ENCODE measurements at places on chromosomes 7 and 10.

- no peak for DNase-seq
Observed at GRCh38 chr7:158406801-158407200, 180.8 kb downstream of the PTPRN2 start.

DNA sequence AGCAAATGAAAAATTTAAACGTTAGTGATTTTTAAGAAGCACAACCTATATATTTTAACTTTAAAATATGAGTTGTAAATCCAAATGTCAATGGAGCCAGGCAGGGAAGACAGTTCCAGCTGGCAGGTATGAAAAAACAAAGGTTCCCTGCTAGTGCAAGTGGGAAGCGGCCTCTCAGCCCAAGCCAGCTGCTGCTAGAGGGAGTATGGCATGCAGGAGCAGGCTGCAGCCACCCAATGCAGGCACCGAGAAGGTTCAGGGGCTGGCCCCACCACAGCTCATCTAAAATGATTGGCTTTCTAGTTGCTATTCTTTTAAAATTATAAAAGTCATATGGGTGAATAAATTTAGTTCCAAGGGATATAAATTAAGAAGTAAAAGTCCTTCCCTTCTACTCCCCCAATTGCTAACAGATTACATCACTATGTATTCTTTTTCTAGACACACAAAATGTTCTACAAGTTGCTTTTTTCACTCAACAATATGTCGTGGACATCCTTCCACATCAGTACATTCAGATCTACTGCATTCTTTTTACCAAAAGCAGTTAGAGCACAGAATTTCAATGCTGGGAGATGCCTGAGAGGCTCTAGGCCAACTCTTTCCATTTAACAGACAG lies 69.3 kb downstream of the SGMS1 start:
- no peak for DNase-seq

- peak; percentile 80 for DNase-seq
Observed at GRCh38 chr7:87152112-87152896, at the start of gene DMTF1. DMTF1 (plus strand) TSS chr7:87152453; CDS start chr7:87164942, 12,489 bp downstream.

DNA sequence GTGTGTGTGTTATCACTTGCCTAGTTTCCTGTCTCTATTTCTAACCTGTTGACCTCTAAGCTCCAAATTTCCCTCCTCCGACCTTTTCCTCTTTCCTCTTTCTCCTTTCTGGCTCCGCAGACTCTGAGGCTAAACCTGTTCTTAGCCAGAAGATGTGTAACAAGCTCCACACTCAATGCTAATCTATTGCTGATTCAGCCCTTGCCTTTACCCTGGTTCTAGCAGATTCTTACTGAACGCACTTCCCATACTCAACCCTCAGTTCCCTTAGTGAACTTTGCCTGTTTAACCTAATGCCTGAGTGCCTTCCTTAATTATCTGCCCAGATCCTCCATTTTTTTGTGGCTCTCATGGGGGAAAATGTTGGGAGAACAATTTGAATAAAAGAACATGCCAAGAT lies 30.0 kb upstream of the SGMS1 start:
- DNase-seq: no peak

DNA sequence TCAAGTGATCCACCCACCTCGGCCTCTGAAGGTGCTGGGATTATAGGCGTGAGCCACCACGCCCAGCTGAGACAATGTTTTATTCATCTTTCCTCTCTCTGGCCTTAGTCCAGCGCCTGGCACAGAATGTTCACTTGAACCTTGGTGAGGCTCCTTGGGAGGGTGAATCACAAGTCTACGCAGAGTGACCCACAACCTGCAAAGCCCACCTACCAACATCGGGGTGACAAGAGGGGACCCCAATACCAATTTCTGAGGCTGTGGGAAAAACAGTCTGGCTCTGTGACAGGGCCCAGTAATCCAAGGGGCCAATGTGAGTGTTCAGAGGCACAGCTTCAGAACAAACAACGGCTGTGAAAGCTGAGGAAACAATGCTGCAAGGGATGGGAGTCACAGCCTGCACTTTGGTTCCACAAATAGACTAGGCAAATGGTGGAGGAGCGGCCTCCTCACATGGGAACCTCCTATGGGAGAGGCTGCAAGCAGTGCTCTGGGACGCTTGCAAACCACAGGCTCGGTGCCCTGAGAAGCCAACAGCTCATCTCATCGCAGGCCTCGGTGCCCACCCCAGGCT lies 5.6 kb upstream of the MALSU1 start:
- no peak for DNase-seq

DNA sequence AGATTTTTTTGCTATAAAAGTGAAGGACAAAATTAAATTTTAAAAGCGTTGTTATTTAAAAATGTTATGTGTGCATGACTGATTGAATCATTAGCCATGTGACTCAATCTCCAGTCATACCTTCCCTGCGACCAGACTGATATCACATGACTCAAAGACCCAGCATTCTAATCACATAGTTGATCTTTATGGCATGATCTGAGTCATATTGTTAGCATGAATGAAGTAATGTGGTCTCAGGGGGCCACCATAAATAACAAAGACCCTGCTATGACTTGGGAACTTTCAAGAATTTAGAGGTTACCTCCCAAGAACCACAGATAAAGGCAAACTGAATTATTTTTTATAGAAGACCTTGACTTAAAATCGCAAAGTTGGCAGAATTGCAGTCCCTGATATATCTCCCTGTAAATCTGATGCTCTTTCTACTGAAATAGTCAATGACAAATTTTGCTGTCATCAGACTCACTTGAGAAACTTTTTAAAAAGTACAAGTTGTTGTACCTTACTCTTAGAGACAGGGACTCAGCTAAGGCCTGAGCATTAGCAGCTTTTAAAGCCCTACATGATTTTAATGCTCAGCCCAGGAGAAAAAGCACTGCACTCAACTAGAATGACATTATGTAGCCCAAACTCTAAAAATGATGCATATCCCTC lies 717.3 kb downstream of the XPNPEP1 start:
- DNase-seq: no peak

DNA sequence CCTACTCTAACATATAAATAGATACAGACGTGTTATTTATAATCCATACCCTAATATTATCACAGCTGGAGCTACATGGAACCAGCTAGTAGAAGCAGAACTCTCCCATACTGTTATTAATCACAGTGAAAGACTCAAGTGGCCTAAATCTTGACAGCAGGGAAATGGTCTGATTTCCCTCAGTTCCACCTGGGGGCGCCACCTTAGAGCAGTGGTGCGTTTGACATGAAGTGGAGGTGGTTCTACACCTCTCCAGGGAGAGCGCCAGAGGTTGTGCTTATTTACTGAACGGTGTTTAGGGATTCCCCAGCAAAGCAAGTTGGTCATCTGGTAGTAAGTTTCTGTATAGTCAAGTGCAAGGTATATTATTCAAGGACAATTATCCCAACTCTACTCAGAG lies 17.6 kb downstream of the DNTT start:
- DNase-seq: no peak

DNA sequence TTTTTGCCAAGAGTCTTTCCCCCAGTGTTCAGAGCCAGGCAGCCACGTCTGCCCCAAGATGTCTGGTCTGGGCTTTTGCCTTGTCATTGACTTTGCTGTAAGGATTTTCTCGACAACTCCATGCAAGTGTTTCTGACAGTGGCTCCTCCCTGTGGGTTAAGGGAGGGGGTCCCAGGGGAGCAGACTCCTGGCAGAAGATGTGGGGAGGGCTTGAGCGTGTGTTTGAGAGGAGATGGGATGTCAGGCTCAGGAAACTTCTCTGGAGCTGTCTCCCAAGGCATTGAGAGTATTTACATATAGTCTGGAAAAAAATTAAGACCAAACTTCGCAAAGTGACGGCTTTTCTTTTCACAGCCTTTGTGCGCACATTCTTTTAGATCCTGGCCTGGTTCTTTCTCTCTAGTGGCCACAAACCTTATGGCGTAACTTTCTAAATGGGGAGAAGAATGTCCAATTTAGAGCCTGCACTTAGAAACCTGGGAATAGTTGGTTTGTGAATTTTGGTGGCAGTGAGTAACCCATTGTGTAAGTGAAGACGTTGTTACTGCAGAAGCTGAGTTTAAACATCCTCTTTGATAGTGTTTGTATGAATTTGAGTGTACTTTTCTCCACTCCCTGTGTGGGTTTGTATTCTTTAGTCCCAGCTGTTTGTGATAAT lies 201.5 kb downstream of the LRMDA start:
- DNase-seq: no peak

- no peak for DNase-seq
Observed at GRCh38 chr10:132939957-132940790, 2.2 kb downstream of the CFAP46 start.

DNA sequence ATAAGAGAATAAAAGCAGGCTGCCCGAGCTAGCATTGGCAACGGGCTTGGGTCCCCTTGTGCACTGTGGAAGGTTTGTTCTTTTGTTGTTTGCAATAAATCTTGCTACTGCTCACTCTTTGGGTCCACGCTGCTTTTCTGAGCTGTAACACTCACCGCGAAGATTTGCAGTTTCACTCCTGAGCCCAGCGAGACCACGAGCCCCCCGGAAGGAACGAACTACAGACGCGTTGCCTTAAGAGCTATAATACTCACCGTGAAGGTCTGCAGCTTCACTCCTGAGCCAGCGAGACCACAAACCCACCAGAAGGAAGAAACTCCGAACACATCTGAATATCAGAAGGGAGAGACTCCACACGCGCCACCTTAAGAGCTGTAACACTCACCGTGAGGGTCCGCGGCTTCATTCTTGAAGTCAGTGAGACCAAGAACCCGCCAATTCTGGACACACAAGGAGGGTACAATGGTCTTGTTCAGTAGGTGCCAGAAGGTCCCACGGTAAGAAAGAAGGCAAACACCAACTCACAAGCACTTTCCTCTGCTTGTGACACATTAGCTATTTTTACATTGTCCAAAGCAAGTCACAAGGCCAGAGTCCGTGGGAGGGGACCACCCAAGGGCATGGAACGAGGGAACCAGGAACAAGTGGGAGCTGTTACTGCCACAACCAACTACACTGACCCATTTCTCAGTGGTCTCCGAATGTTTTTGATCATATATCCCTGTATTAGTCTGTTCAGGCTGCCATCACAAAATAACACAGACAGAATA lies 29.2 kb upstream of the CACUL1 start:
- DNase-seq: no peak

DNA sequence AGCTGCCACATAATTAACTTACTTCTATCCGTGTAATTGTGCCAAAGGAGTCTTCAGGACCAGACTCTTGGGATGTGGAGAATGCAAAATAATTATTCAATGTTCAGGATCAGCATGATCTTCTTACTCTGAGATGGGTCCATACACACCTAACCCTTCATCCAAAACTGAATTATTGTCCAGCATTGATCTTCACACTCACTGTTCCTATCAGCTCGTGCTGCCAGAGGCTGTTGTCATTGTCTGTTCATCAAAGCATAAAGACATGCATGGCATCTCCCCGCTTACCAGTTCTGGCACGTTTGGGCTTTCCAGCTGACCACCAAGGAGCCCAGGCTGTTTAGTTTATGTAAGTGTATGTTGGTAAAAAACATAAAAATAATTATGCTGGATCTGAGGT lies 1090.7 kb downstream of the DNAJB9 start:
- DNase-seq: no peak

- no peak for DNase-seq
Observed at GRCh38 chr10:2228320-2228901, 491.1 kb upstream of the ADARB2 start.

DNA sequence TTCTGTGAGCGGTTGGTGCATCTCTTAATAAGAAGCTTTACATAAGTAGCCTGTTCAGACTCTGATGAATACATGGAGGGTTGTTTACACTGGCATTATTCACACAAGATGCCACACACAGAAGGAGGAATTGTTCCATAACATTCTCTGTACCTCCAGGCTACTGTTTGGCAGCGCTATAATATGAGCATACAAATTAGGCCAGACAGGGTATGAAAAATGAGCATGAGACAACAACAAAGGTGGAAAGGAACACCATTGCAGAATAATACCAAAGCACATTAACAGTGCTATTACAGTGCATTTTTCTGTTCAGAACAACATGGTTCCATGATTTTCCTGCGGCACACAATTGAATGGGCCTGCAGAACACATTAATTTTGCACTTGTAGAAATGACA lies 417.2 kb upstream of the C7orf33 start:
- no peak for DNase-seq

- DNase-seq: no peak
Observed at GRCh38 chr10:2020836-2021235, 283.5 kb upstream of the ADARB2 start.

- DNase-seq: no peak
Observed at GRCh38 chr10:74917481-74918077, 91.2 kb downstream of the KAT6B start.

GRCh38 chr7:31934551-31934950 lies 135.7 kb downstream of the PDE1C start:
- DNase-seq: no peak

- DNase-seq: no peak
Observed at GRCh38 chr10:44416021-44416771, 31.3 kb upstream of the CXCL12 start.

GRCh38 chr10:102286216-102286615 lies 40.9 kb downstream of the GBF1 start:
- no peak for DNase-seq

DNA sequence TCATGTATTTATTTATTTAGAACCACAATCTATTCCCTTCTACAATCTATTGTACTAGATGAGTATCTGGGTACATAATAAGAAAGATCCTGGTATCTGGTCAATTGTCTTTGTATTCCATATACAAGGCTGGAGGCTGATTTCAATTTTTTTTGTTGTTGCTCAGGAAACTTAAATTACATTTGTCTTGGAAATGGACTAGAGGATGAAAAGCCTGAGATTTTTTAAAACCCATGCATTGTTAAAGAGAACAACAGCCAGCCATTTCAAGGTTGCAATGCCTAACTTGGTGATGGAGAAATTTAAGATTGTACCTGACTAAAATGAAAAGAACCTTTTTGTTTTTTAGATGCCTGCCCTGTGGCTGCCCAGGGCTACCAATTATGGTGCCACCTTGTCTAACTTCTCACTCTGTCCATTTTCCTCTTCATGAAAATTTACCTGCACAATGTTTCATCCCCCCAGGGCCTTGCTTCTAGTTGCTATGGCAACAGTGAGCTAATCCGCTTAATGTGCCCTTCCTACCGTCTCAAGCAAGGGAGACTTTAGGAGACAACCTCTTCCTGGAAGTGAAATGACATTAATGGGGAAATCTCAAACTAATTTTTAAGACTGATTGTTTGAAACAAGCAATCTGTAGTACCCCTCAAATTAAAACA lies 203.7 kb upstream of the PHYHIPL start:
- DNase-seq: no peak

DNA sequence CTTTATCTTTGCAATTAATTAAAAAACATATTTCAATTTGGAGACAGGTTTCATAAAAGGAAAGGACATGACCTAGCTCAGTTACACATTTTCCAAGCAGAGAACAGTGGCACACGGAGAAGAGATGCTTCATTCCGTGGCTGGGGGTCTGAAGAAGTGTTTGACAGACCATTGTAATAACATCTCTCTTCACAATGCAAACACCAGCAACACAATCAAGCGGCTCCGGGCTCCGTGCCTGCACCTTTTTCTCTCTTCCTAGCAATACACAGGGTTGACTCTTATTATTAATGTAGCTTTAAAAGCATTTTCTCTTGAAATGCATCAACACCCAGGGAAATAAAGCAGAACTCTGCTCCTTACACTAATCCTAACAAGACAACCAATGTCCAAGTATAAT lies 261.0 kb upstream of the AOAH start:
- no peak for DNase-seq

- no peak for DNase-seq
Observed at GRCh38 chr7:25075459-25075858, 49.6 kb downstream of the CYCS start.

Data from stimulated activated CD8-positive, alpha-beta memory T cell treated with anti-CD3 and anti-CD28 coated beads, Interleukin-7, amount 100 ng/mL, for 24 hours (primary cell).